ENCODE measurements at places on chromosomes 5 and 9.

DNA sequence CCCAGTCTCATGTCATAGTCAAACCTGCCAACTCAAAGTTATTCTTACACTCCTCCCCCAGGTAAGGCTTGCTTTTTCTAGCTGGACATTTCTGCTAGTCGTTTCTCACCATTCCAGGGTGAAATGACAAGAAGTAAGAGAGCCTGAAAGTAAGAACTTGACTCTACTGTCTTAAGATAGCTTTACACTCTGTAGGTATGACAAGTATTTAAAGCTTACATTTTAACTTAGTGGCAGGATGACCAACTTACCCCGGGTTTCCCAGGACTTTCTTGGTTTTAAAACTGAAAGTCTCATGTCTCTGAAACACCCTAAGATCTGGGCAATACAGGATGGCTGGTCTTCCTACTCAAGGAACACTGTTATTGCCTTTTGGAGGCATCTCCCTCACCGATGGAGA, 67.5 kb upstream of the PIK3R1 start:
- no peak for DNase-seq

DNA sequence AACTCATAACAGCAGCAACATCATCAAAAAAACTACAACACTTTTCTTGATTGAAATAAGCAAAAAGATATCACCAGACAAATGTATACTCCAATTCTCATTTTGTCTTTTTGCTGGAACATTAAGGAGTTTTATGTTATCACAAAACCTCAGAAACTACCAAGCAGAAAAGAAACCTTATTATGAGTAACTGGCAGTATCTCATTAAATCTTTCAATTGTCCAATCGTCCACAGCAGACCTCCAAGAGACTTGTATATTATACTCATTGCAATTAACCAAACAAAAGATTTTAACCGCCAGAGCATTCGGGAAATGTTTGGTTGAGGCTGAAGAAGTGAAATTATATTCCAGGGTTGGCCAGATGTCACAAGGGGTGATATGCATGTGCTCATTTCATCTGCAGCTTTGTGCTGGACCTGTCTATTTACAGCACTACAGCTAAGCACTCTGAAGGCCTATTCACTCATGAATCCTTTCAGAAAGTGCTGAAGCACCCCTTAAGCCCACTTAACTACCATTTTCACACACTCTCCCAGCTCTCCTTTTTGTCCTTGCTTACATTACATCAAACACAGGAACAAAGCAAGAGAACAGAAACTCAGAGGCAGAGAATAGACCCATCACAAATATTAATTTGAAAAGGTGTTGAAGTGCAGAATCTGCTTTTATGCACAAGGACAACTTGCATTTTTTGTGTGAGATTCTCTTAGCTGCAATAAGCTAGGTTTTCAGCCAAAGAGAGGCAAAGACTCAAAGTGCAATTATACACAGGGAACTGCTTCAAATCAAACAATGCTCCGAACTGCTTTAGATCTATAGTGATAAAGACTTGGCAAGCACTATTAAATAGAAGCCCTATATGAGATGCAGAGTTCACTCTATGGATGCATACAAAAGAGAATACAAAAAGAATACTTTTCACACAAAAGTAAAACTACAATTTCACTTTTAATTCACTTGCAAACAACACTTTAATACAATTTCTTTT, 150.4 kb upstream of the POU5F2 start:
- DNase-seq = no peak

- DNase-seq = no peak
Observed at GRCh38 chr5:133653760-133654049, 41.4 kb upstream of the FSTL4 start.

GRCh38 chr9:117869712-117870111, 165.5 kb downstream of the TLR4 start:
- no peak for DNase-seq

GRCh38 chr9:83266666-83267496, 203.9 kb upstream of the RASEF start:
- no peak for DNase-seq

DNA sequence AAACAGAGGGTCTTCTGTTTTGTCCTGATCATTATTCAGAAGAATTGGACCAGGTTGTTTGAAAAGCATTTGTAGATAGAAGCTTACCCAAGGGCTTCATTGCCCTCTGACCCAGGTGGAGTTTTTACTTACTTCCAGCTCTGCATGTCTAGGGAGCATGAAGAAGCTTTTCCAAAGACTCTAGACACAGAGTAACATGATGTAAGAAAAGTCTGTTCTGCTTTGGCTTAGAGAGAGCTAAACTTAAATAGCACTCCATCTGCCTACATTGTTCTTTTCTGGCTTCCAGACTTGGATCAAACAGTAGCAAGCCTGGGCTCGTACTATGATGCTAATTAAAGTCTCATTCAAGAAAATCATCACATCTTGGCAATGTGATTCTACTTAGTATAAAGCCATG, 112.1 kb downstream of the SNCAIP start:
- no peak for DNase-seq

DNA sequence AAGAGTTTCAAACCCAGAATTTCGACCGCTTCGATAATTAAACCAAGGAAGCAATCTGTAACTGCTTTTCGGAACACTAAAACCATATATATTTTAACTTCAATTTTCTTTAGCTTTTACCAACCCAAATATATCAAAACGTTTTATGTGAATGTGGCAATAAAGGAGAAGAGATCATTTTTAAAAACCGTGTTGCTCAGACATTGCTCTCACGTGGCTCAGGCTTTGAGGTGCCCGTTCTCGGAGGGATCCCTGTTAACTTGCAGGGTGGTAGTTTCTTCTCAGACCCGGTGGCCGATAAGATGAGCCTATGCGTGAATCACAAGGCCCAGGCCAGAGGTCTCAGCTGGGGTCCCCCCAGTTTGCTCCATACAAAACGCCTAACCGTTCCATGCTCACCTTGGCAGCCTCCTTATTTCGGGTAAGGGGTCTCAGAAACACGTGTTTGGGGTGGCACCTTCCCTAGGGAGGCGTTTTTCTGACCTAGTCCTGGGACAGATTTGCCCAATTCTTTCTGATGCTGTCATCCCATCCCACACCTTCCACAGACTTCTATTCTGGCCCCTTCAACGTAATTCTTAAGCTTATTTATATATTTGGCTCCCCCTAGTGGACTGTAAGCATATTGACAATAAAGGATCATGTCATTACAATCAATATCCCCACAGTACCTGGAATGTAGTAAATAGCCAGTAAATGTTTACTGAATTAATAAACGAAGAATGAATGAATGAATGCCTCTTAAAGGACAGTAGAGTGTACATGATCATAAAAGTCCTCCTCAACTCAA, 48.1 kb downstream of the THBS4 start:
- no peak for DNase-seq

- DNase-seq = no peak
Observed at GRCh38 chr9:8778356-8778755, 978.8 kb upstream of the DMAC1 start.

GRCh38 chr5:40648150-40648549, 31.6 kb upstream of the PTGER4 start:
- no peak for DNase-seq

DNA sequence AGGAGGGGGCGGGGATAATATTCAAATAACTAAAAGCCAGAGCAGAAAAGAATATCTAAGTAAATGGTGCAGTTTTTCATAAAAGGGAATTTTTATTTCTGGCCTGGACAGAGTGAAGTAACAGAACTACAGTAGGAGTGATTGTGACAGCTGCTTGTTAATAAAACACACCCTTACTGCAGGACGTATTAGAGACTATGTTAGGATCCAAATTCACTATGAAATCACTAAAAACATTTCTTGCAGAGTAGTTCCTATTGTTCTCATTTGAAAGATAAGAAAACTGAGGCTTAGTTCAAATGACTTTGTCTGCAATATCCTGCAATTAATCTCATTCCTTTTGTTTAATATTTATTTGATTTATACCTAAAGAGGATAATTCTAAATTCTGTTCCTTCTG, 39.5 kb downstream of the FAM174A start:
- no peak for DNase-seq

DNA sequence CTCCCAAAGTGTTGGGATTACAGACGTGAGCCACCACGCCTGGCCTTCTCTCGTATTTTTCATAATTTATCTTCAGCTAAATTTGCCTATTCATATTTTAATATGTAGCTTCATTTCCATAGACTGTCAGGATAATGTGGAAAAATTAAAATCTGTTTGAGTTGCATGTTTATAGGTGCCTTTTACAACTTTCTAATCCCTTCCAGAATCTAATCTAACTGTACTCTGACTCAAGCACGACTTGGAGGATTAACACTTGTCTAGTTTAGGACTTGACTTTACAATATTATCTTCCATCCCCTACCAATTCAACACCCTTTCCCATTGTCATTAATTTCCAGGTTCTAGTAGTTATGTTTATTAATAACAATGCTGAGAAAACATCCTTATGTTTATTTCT, 1761.5 kb downstream of the MAT2B start:
- no peak for DNase-seq
